T-helper 2 cell treated with Interferon-gamma antibody and Interleukin-4, amounts not matched to agents 5 μg/mL and 100 μg/mL, for 36 hours (primary cell): ENCODE measurements at places on chromosomes 1 and 21.
A peak's percentile ranks its signal among the peaks of the same experiment; 100 is the strongest.

DNA sequence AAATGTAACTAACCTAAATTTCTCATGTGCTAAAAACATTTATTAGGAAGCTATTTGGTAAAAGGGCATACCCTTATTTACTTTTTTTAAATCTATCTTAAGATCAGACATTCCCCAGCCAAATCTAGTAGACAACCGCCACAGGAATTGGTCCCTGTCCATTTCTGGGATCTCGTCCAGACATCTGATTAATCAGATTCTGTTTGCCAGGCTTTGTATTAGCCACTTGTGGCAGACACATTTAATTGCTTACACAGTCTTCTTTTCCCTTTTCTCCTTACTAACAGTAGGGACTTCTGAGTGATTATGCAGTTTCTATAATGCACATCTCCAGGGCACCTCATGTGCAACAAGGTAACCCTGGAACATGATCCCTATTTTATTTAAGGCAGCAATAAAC is 449.0 kb upstream of the RGS18 start:
- DNase-seq: no peak

GRCh38 chr1:229859026-229859425 is 208.0 kb upstream of the GALNT2 start:
- no peak for DNase-seq

DNA sequence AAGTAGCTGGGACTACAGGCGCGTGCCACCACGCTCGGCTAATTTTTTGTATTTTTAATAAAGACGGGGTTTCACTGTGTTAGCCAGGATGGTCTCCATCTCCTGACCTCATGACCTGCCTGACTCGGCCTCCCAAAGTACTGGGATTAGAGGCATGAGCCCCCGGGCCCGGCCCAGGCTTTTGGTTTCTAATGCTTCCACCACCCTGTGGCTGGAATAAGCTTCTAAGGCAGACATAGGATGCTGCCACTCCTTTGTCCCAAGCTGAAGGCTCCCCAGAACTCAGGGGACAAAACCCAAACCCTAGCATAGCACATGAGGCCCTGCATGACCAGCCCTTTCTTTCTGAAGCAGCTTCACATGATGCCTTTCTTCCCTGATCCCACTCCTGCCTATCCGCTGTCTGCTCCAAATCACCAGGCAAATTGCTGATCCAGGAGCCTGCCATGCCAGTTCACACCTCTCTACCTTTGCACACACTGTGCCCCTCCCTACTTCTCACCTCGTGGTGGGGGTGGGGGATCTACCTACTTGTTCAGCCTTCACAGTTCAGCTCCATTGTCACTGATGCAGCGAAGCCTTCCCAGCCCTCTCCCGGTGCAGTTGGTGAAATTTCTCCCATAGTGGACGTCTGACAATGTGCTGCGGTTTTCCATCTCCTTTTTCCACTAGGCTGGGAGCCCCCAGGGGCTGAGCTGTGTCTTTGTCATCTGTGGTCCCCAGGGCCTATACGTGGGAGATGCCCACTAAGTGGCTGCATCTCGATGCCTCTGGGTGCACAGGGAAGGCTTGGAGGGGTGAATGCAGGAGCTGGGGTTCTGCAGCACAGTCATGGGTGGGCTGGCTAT is 6.9 kb downstream of the PTPRU start:
- no peak for DNase-seq

DNA sequence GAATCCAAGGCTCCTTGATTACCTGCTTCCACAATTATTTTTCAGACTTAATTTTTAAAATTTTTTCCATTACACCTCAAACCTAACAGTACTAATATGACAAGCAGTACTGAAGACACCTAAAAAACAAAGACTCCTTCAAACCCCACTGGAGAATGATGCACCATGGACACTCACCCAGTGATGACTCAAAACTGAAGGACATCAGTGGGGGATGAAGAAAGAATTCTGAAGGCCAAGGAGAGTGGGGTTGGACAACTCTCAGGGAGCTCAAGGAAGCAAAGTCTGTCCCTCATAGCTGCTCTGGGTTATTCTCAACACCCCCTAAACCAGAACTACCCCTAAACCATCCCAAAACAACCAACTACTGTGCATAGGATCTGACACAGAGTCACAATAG is 2.4 kb upstream of the ARHGAP29 start:
- DNase-seq: no peak

GRCh38 chr1:117708323-117709248 is 102.7 kb downstream of the TENT5C start:
- DNase-seq: no peak

GRCh38 chr21:32312976-32313375 is 14.3 kb downstream of the MRAP start:
- no peak for DNase-seq

GRCh38 chr1:212158912-212159796 is 123.6 kb downstream of the DTL start:
- DNase-seq: peak; percentile 10

- no peak for DNase-seq
Observed at GRCh38 chr1:44939061-44939460, 47.3 kb downstream of the EIF2B3 start.

GRCh38 chr1:160978510-160978927 is 23.9 kb upstream of the ITLN2 start:
- no peak for DNase-seq

GRCh38 chr1:237542525-237543418 is 347.9 kb downstream of the ZP4 start:
- DNase-seq: no peak

DNA sequence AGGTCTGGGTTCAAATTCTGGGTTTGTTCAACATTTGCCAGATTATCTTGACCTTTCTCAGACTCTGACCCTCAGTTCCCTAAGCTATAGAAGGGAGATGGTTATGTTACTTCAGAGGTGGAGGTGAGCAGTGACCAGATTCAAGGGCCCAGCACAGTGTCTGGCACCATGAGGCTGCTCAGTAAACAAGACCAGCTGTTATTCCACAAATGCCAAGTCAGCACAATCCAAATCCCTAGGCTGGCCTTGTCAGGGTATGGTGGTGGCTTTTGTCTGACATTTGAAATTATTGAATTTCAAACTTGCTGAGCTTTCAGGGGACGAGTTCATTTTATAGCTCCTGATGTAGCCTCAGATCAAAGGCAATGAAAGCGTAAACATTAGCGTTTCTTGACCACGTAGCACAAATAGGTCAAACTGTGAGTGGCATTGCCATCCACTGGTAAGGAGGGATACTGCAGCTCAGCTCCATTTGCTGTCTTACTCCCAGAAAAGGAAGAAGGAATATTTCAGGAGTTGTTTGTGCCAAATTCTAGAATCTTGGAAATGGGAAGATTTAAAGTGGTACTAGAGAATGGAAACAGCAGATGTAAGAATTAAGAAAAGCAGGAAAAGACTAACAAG is 94.3 kb upstream of the EDN2 start:
- no peak for DNase-seq

DNA sequence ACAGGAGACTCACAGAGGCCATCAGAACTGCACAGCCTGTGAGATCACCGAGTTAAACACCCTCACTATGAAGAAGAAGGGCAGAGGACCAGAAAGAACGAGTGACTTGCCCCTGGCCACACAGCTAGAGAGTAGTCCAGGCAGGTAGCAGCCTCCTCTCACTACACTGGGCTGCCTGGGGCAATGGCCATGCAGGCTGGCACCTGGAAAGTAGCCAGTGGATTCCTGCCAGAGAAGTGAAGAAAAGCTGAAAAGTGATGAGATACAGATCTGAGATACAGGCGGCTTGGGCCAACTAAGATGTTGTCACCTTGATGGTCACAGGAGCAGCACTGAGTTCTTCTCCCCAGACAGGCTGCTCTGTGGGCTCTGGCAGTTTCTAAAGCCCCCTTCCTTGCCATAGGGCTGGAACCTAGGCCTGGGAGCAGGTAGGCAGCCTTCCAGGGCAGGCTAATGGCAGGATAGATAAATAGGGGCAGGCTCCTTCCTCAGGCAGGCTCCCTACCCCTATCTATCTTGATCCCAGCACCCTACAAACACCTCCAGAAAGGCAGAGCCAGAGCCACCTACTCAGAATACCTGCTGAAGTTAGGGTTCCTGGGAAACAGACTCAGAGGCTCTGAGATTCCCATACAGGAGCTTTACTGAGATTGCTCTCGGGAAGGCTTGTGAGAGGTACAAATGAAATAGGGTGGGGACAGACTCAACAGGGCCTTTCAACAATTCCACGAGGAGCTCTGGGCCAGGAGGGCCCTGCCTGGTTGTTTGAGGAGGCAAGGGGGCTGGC is 106.3 kb downstream of the BEND5 start:
- DNase-seq: no peak

GRCh38 chr1:36328713-36329112 is 5.3 kb upstream of the EVA1B start:
- DNase-seq: no peak

- no peak for DNase-seq
Observed at GRCh38 chr21:32055305-32055704, 182.5 kb downstream of the HUNK start.

DNA sequence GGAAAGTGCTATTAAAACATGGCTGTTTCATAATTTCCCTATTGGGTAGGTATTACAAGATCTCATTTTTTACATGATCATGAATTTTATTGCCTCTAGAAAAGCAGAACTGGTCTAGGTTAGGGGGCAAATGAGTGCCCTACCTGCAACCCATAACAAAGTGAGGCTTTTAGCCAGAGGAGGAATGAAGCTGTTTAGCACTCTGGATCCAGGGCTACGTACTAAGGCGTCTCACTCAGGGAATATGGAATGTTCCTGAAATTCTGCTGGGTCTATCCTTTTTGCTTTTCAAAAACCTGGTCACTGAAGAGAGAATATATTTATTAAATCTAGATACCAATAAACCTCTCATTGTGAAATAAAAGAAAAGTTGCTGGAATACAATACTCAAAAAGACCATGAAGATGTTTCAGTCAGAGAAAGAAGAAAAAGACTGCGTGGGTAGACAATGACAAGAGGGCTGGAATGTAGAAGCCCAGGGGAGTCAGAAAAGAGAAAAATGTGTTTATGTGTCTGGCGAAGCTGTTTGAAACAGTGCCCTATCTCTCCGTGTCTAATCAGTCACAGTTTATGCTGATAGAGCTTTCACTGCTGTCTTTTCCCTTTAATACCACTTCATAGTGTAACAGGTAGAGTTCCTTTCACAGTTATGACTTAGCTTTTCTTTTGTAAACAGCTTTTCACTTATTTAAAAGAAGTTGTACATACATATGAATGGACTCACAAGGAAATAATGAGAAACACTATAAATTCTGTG is 25.0 kb upstream of the SYDE2 start:
- DNase-seq: no peak

DNA sequence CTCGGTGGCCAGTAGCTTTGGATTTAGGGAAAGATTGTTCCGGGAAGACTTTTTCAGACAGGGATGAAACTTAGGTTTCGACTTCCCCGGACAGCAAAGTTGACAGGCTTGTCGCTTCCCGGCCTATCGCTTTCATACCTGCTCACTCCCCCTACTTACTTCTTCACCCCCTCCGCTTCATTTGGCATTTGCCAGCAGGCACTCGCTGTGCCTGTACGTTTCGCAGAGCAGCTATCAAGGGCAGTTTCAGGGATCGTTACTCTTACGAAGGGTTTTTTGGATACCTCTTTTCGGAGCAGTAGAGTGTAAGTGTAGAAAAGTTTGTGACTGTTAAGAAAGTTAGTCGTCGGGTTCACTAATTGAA is 393 bp downstream of the BLZF1 start:
- DNase-seq: no peak

- no peak for DNase-seq
Observed at GRCh38 chr1:20010016-20010415, 30.6 kb upstream of the PLA2G2A start.

DNA sequence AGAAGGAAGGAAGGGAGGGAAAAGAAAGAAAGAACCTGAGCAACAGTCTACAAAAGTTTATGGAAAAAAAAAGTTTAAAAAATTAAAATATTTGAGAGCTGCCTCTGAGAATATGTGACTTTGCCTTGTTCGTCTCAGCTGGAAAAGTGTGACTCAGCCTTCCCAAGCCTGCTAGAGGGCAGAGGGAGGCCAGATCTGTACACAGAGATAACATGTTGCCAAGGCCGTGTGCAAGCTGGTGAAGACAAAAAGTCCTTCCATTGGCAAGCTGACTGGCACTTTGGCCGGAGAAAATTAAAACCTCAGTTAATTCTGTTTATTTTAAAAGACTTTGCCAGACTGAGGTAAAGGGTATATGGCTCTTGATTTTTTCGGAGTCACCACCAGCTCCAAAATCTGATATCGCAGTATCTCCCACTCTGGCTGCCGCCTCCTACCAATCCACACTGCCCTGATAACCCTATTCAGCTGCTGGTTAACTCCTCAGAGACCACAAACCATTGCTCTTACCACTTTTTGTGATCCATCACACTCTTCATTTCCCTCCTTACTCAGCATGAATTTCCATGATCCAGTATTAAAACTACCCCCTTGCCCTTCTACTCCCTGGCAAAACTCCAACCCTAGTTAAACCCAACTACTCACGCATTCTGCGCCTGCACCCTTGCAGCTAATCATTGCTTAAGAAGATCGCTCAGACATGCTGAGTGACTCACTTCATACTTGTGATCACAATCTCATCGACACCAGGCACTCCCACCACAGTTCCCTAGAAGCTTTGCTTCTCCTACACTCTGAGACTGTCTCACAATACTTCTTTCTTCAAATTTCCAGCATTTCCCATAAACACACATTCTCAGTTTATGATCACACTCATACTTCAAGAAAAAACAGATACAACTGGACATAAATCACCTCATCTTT is 5.7 kb upstream of the PPP1R15B start:
- peak; percentile 62 for DNase-seq

GRCh38 chr1:54716299-54717047 is 812 bp downstream of the TTC4 start:
- DNase-seq: no peak

DNA sequence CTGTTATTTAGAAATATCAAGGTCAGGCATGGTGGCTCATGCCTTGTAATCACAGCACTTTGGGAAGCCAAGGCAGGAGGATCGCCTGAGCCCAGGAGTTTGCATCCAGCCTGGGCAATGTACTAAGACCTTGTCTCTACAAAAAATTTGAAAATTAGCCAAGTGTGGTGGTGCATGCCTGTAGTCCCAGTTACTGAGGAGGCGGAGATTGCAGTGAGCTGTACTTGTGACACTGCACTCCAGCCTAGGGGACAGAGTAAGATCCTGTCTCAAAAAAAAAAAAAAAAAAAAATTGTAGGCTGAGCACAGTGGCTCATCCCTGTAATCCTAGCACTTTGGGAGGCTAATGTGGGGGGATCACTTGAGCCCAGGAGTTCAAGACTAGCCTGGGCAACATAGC is 45.3 kb downstream of the PIK3CD start:
- no peak for DNase-seq

DNA sequence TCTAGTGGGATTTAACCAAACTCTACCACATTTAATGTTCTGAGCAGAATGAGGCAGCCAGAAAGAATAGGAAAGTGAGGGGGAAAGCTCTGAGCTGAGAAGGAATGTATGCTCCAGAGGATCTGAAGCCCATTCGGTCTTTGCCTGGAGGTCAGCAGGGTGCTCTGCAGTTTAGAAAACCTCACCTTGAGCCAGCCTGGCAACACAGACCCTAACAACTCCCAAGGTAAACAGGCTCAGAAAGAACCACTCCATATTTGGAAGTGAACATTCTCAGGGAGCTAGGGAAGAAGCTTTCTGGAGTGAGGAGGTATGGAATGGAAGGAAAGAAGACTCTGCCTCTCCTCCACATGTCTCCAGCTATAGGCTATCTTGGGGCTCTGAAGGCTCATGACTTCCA is 398.8 kb downstream of the SEC16B start:
- DNase-seq: no peak

GRCh38 chr1:96515430-96515829 is 206.2 kb upstream of the PTBP2 start:
- DNase-seq: no peak
